NCI-H1092 (cell line): ENCODE measurements at places on chromosomes 7 and 10.

GRCh38 chr7:26562841-26563240, 271.2 kb downstream of the SNX10 start:
- no peak for DNase-seq

- no peak for DNase-seq
Observed at GRCh38 chr7:33619264-33619663, 286.1 kb upstream of the BMPER start.

GRCh38 chr10:47165168-47165710, 134.8 kb upstream of the GDF10 start:
- DNase-seq: no peak

DNA sequence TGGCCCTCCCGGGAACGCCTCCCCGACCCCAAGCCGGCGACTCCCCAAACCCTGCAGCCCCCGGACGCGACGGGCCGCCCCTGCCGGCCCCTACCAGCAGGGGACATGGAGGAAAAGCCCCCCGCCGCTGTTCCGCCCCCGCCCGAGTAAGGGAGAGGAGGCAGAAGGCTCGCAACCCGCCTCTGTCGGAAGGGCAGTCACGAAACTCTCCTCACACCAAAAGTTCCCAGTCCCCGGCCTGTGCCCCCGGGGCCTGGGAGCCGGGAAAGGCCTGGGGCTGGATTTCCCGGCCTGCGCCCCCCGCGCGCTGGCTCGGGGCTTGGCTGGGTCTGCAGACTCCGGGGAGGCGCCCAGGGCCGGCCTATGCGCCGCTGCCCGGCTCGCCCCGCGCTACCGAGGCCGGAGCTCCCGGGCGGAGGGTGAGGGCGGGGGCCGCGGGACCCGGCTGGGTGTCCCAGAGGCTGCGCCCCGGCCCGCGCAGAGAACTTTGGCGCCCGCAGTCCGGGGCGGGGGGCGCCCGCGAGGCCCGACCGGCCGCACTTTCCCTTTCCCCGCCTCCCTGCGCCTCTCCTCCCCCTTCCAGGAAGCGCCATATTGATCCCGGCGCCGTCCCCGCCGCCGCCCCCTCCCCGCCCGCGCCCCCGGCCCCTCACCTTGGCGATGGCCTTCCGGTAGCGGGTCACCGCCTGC, 728 bp downstream of the PARD3 start:
- no peak for DNase-seq

DNA sequence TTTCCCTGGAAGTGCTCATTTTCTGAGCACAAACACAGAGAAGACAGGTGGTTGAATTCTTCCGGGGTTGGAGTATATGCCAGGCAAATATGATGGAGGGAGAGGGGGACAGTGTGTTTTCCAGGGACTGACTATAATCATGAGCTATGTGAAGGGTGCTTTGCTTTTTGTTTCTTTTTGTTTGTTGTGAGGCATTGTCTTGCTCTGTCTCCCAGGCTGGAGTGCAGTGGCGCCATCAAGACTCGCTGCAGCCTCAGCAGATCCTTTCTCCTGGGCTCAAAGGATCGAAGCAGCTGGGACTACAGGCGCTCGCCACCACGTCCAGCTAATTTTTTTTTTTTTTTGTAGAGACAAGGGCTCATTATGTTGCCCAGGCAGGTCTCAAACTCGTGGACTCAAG, 47.3 kb upstream of the CPN1 start:
- DNase-seq: no peak

DNA sequence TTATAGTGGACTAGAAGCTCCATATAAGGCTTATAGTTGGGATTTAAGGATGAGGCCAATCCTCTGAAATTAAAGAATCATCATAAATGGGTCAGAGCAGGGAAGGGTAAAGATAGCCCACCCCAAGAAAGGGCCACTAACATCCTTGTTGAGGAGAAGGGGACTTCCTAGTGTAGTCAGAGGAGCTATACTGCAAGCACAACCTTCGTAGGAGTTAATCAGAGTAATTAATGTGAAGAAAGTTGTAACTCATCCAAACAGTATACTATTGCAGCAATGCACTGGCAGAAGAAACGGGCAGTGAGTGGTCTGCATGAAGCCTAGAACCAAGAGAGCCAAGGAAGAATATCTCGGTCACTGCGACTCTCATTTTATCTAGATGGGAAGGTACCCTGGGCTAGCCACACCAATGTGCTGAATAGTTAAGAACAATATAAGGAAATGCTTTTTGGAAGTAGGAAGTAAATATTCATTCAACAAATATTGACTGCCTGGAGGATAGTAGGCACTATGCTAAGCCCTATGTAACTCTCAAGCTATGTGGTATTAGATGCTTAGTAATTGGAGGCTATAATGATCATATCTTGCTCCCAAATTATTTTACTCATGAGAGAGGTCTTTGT, 13.3 kb downstream of the OTUD1 start:
- DNase-seq: no peak

- no peak for DNase-seq
Observed at GRCh38 chr10:86344281-86344680, 22.3 kb downstream of the GRID1 start.

DNA sequence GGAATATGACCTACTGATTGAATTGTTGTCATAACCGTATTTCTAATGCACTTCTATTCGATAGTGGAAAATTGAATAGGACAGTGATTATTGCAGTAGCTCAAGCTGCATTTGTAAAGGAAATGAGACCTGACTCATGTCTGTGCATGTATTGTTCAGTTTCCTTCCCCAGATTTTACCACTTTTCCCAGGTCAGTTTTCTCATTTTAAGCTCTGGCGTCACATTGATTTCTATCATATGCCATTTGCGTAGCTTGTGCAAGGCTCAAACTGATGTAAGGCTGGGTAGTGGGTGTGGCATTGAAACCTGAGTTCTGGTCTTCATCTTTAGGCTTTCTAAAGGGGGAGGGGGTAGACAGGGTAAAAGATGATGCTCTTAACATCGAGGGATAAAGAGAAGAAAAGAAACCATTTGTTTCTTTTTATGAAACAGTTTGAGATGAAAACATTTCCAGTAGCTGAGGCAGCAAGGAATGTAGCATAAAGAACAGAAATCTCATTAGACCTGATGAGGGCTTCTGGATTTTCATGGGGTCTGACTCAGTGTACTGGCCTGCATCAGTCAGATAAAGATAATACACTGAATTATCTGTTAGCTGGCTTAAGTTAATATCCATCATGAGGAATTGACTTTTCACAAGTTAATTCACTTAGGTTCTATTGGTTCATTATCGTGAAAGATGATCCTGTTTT, 182.3 kb upstream of the CDCA7L start:
- DNase-seq: no peak

DNA sequence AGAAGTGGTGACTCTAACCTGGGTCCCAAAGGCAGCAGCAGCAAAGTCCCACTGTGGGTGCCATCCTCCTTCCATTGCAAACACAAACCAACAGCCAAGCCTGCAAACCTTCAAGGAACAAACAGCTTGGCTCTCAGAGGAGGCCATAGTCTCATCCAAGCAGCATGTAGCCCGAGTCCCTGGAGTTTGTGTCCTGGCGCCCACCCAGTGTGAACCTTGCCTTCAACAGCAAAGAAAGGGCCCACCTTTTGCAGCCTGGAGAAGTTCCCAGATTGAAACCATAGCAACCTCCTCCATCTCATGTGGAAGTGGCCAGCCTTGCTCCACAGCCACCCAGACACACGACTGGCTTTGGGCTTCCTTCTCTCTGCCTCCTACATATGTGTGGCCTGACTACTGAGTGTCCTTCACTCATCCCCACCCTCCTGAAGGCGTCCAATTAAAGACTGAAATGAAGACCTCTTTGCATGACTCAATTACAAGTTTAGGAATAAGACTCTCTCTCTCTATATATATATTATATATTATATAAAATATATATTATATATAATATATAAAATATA, 106.1 kb downstream of the C10orf90 start:
- DNase-seq: no peak

GRCh38 chr10:58152673-58153263, 114.9 kb downstream of the IPMK start:
- DNase-seq: peak; percentile 48

DNA sequence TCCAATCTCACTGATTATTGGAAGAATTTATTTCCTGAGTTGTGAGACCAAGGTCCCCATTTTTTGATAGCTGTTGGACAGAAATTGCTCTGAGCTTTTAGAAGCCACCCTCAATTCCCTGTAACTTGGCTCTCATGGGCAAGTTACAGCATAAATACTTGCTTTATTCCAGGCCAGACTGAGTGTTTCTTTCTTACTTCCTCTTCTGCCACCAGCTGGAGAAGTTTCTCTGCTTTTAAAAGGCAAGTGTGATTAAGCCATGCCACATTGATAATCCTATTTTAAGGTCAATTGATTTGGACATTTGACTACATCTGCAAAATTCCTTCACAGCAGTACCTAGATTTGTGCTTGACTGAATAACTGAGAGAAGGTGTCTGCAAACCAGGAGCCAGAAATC, 14.1 kb upstream of the TAS2R41 start:
- no peak for DNase-seq

GRCh38 chr10:28810057-28810870, 132.9 kb downstream of the BAMBI start:
- DNase-seq: no peak

GRCh38 chr7:82755705-82756551, 312.4 kb upstream of the CACNA2D1 start:
- DNase-seq: no peak

- no peak for DNase-seq
Observed at GRCh38 chr7:131657881-131658280, 101.5 kb upstream of the PODXL start.

DNA sequence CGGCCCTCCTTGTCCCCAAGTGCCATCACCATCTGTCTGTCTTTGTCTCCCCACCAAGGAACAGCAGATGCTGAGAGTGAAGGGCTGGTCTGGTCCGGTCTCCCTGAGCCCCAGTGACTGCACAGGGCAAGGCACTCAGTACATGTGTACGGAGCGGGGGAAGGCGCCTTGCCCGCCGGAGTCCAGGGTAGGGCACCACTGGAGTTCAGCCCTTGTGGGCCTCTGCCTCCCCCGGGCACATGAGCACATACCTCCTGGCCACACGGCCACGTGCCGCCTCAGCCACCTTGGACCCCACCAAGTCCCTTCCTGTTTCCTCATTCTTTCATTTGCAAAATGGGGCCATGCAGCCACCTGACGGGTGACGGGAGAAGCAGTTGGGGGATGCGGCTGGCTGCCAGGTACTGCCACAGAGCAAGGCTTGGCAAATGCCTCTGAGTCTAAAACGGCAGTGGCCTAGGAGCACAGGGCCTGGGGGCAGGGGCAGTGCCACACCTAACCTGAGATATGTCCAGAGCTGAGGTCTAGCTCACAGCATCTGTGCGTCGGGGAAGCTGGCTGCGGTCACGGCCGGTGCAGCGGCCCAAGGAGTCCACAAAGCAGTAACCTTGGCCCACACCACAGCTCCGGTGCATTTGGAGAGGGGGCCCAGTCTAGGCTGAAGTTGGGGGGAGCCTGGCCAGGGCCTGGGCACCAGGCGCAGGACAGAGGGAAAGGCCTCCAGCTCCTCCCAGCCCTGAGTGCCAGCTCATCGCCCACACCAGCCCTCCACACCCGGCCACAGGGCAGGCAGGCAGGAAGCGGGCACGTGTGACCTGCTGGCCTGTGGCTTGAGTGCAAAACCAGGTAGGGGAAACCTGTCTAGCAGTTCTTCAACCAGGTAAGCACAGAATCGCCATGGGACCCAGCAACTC, 5.2 kb downstream of the ADAP1 start:
- no peak for DNase-seq

DNA sequence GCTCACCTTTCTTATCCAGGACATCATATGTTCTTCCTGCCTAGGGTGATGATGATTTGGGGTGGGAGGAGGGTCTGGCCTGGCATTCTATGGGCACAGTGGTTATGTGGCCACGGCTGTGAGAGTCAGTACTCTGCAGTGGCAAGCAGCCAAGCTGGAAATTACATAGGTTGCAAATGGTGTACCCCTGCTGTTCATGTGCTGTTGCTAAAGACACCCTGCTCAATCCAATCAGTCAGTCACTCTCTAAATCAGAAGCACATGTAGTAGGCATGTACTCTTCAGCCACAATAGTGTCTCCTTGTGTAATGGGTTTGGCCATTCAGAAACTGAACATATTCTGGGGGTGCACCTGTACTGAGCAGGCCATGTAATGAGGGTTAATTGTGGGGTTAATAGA, 449.1 kb upstream of the ANKRD30A start:
- DNase-seq: peak; percentile 61

DNA sequence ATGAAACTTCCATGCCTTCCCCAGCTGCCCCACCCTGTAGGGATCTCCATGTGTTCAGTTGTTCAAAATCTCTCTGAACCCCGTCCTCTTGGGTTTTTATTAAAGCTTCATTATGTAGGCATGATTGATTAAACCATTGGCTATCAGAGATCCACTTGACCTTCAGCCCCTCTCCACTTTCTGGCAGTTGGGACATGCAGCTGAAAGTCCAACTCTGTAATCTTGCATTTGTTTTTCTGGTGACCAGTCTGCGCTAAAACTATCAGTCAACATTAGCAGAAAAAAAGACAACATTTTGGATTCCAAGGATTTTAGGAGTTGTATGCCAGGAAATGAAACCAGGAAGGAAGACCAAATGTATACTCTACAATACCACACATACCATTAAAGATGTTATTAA, 1115.1 kb downstream of the XPNPEP1 start:
- DNase-seq: no peak

DNA sequence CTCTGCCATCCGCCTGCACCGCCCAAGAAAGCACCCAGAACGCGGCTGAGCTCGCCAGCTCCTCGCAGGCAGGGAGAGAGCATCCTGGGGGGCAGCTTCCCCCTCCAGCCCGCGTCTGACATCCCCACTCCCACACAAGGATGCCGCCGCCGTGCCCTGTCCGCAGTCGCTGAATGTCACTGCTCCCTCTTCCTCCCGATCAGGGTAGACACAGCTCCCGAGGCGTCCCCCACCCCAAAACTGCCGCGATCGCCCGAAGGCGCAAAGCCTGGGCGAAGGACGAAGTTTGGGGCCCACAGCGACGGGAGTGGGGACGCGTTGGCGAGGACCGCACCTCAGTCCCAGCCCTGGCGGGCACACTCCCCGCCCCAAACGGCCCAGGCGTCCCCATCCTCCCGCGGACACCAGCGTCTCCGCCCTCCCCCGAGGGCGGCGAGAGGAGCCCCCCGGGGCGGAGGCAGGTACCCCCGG, 1.5 kb upstream of the KAT6B start:
- DNase-seq: no peak

DNA sequence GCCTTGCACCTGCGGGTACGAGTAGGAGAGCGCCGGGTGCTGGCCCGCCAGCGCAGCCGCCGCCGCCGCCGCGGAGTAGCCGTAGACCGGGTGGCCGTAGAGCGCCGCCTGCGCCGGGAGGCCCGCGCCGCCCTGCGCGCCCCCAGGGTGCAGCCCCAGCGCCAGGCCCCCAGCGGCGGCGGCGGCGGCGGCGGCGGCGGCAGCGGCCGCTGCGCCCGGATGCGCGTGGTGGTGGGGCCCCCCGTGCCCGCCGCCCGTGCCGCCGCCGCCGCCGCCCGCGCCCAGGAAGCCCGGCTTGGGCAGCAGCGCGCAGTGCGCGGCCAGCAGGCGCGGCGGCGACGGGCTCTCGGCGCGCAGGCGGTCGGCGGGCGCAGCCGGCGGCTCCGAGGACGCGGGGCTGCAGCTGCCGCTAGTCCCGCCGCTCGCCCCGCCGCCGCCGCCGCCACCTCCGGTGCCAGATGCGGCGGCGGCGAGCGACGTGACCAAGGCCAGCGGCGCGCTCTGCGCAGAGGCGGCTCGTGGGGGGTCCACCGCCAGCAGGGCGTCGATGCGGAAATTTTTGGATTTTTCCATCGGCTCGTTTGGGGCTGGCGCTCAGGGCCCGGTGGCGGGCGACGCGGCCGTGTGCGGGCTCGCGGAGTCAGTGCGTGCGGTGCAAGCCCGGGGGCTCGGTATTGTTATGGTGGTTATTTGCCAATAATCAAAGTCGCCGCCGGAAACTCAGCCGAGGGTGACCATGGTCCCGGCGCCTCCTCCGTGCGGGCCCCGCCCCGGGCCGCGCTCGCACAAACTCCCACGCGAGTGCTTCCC, 480 bp downstream of the MNX1 start:
- DNase-seq: no peak

- DNase-seq: no peak
Observed at GRCh38 chr10:51894771-51895578, 195.6 kb upstream of the CSTF2T start.
